Calu3 (cell line): ENCODE measurements at places on chromosomes 7 and 10.

GRCh38 chr7:40244226-40244625 lies 109.4 kb downstream of the SUGCT start:
- DNase-seq = no peak

DNA sequence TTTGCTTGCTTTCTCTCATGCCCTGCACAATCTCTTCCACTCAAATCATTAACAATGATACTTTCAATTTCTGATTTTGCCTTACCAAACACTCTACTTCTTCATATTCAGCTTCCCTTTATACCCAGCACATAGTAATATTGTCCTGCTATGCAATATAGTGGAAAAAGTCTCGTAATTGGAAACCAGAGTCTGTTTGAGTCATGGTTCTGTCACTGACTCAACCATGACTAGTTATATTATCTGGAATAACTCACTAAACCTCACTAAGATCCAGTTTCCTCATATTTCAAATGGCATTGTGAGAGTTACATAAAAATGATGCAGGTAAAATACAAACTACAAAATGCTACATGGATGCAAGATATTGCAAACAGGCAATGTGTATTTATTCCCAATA lies 98.5 kb upstream of the LRRTM3 start:
- no peak for DNase-seq

DNA sequence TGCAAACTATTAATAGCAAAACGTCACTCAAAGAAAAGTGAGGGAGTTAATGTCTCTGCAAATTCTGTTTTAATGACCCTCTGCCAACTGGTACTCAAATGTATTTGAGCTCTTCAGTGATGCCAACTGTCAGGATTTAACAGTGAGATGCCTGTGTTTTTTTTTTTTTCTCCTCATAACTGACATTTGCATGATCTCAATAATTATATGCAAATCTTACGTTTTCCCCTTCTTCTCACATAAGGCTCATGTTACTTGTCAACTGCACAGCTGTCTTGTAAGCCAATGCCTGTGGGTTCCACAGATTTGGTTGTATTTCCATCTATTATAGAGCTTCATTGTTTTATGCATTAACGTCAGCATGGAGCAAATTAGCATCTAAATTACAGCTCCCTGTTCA lies 38.2 kb downstream of the PPP1R3A start:
- no peak for DNase-seq

- no peak for DNase-seq
These were observed 1080.6 kb upstream of the LRRN3 start for GRCh38 chr7:110010359-110010758.

DNA sequence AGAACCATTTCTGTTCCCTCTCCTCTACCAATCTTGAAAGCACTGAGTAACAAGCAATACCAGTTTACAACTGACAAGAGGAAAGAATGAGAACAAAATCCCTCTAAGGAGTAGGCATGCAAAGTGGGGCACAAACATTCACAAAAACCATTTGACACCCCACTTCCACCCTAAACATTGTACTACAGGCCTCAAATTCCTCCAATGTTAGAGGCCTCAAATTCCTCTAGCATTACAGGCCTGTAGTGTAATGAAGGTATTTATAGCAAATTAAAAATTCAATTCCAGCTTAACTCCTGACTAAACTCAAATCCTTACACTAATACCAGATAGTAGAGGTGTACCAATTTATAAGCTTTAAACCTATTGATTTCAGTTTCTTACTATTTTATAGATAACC lies 85.4 kb downstream of the SIRT1 start:
- no peak for DNase-seq
